NCI-H460 (cell line): ENCODE measurements at places on chromosomes 6 and 20.

- no peak for DNase-seq
Observed at GRCh38 chr20:23125159-23125558, 39.0 kb upstream of the CD93 start.

GRCh38 chr20:56781108-56781739 lies 152.1 kb downstream of the TFAP2C start:
- peak; percentile 75 for DNase-seq

DNA sequence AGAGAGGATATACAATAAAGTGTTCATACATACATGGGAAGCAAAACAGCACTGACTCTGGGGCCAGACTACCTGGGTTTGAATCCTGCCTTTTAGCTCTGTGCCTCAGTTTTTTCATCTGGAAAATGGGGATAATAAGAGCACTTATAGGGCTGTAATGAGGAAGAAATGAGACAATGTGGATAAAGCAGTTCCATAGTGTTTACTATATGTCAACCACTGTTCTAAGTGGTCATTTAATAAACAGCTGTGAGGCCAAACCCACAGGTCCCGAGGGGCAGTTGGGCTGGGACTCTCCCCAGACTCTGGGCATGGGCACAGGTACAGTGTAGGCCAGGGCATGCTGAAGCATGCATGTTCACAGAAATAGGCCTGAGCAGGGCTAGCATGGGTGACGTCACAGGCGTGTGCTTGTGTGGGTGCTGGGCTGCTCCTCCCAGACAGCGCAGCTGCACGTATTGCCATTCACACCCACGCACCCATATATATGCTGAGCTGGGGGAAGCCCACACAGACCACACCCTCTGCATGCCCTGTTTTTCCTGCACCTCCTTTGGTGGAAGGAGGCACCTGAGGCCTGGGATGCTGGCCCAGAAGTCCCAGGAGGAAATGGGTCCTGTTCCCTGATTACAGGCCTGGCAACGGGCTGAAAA lies 3.5 kb upstream of the PLCG1 start:
- DNase-seq, result no peak

- no peak for DNase-seq
Observed at GRCh38 chr6:16319813-16320532, 81.6 kb downstream of the GMPR start.

DNA sequence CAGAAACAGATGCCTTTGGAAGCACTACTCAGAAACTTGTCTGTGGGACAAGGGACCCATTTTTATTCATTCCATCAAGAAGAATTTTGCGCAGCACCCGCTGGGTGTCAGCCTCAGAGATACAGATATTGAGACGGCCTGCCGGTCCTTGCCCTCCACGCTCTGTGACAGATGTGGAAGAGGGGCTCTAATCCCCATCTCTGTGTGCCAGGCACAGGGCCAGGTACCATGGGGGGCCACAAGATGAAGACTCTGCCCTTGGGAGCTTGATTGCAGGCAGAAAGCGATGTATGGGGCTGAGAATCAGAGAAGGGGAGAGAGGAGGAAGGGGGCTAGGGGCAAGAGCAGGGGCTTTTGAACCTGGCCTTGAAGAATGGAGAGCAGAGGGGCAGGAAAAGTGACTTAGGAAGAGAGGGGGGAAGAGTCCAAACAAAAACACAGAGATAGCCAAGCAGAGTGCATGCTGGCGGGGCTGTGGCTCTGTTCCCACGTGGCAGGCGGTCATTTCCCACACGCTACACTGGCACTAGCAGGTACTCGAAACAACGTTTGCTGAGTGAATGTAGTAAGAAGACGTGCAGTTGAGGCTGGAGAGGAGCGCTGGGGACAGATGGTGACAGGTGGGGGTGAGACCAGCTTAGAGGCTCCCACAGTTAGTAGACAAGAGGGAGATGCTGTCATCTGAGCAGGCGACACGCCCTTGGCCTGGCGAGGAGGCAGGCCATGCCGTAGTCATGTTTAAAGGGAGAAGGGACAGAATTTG lies 170.3 kb upstream of the SNX9 start:
- DNase-seq, result no peak

GRCh38 chr6:161477876-161478425 lies 204.1 kb upstream of the AGPAT4 start:
- DNase-seq, result no peak

DNA sequence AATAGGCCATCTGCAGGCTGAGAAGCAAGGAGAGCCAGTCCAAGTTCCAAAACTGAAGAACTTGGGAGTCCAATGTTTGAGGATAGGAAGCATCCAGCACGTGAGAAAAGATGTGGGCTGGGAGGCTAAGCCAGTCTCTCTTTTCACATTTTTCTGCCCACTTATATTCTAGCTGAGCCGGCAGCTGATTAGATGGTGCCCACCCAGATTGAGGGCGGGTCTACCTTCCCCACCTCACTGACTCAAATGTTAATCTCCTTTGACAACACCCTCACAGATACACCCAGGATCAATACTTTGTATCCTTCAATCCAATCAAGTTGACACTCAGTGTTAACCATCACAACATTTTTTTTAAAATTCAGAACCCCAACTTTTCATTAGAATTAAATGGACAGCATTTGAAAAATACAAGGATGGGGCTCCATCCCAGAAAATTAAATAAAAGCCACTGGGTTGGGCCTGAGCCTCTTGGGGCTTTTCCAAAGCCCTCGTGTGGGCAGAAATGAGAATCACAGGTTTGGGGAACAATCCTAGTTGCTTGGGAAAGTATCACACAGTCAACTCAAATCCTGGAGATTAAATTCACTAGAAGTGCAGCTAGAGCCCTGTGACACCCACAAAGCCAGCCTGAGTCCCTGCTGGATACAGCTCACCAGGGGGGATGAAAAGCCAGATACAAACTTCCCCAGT lies 2.2 kb downstream of the CLDN20 start:
- no peak for DNase-seq

DNA sequence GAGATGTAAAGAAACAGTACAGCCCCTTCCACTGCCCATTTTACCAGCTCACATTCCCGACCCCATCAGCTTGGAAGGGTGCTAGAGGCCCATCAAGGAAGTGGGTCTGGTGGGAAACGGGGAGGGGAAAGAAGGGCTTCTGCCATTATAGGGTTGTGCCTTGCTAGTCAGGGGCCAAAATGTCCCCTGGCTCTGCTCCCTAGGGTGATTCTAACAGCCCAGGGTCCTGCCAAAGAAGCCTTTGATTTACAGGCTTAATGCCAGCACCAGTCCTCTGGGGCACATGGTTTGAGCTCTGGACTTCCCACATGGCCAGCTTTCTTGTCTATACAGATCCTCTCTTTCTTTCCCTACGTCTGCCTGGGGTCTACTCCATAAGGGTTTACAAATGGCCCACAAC lies 10.6 kb upstream of the ZNF76 start:
- no peak for DNase-seq

DNA sequence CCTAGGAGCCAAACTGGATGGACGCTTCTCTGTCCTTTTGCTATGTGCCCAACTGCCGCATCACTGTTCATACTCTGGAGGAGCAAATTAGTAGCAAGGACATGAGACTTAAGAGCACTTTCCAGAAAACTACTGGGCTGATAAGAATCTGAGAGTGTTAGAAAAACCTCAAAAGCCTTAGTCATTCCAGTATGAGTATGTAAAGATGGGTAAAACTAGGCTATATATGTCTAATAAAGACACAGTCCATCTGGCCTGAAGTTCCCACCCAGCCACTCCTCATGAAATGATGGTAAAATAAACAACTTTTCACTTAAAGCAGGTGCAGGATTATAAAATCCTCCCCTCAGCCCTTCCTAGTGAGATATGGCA lies 30.6 kb downstream of the SHLD1 start:
- DNase-seq, result no peak

- DNase-seq, result no peak
Observed at GRCh38 chr6:146301764-146302163, 241.9 kb upstream of the RAB32 start.

DNA sequence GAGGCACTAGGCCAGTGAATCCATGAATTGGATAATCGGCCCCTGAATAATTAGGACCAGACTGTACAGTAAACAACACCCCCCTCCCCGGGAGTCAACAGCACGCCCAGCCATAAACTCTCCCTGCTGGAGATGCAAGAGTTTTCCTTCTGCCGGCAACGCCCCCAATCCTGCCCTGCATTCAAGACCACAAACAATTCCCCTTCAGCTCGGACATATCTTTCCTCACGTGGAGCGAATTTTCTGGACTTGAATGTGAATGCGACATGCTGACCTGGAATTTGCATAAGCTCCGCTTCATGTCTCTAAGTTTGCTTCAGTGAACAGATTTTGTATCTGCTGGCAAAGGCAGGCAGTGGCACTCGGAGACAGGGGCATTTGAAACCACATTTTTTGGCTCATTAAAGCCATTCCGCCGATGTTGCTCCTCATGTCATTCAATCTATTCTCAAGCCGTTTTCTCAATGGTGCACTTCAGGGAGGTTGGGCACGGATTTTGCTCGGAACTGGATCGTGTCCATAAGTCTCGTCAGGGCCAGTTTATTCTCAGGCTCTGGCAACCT lies 38.0 kb upstream of the GMPR start:
- no peak for DNase-seq

DNA sequence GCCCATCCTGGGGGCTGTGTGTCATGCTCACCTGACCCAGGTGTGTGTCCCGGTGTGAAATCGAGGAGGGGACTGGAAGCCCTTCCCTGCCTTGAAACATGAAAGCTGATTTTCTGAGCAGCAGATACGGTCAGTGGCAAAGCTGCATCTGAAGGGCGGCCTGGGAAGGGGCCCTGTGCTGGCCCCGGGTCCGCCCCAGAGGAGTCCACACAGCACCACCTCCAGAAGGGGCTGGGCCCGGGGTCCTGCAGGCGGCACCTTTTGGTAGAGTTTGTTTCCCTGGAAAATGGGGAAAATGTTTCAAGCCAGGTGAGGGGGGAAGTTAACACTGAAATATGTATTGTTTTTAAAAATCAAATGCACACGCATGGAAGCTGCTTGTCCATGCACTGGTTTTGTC lies 20.8 kb downstream of the UCKL1 start:
- no peak for DNase-seq

DNA sequence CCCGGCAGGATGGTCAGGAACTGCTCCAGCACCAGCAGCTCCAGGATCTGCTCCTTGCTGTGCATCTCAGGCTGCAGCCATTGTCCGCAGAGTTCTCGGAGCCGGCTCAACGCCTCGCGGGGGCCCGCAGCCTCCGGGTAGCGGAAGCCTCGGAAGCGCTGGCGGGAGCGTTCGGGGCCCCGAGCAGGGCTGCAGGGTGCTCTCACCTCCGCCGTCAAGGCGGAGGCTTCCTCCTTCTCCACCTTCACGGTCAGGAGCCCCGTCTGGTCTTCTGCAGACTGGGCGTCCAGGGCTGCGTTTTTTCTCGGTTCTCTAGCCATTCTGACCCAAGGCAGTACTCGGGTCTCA lies 434 bp downstream of the ZKSCAN4 start:
- DNase-seq, result no peak

DNA sequence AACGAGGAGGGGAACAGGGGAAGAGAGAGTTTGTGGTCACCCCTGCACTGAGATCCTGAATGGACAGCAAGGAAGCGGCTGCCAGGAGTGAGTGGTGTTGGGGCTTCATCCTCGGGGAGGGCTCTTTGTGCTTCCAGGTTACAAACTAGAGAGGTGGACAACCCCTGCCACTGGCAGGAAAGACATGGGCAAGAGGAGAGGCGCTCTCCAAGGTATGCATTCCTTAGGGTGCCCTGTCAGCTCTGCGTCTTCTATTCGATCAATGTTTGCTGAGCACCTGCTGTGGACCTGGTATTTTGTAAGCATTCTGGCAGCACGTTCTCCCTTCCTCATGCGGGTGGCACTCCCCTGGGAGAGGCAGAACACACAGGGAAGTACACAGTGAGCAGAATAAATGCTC lies 93.6 kb downstream of the CDH4 start:
- no peak for DNase-seq

DNA sequence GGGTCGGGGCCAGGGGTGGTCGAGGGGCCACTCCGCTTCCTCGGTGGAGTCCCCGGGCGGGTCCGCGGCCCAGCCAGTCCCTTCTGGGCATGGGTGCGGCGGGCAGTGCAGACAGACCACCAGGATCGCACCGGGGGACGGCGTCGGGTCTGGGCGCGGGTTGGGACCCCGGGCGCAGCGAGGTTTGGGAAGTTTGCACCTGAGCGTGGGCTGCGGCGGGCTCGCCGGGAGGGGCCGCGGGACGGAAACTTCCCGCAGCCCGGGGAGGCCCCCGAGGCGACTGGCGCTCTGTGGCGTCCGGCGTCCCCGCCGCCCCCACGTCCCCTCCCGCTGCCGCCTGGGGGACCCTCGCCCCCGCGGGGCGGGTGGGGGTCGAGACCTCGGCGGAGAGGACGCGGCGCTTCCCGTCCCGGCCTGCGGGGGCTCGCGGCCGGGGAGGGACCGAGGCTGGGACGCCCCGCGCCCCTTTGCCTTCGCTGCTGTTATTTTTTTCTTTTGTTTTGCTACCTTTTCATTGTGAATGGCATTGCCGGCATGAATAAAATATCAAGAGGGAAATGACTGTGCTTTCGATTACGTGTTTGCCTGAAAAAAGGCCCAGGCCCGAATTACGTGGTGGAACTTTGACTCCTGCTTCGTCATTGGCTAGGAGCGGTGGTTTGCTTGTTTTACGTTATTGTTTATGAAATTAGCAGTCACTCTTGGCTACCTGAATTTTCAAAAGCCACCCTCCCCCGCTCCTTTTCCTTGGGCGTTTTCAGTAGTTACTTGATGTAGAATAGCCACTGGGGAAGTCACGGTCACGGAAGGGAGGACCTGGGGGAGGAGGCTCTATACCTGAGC lies 703 bp downstream of the SNX9 start:
- DNase-seq, result peak; percentile 26

GRCh38 chr6:13971303-13971702 lies 46.6 kb downstream of the RNF182 start:
- no peak for DNase-seq
